ENCODE measurements at places on chromosomes 2 and 18.
A peak's percentile ranks its signal among the peaks of the same experiment; 100 is the strongest.

DNA sequence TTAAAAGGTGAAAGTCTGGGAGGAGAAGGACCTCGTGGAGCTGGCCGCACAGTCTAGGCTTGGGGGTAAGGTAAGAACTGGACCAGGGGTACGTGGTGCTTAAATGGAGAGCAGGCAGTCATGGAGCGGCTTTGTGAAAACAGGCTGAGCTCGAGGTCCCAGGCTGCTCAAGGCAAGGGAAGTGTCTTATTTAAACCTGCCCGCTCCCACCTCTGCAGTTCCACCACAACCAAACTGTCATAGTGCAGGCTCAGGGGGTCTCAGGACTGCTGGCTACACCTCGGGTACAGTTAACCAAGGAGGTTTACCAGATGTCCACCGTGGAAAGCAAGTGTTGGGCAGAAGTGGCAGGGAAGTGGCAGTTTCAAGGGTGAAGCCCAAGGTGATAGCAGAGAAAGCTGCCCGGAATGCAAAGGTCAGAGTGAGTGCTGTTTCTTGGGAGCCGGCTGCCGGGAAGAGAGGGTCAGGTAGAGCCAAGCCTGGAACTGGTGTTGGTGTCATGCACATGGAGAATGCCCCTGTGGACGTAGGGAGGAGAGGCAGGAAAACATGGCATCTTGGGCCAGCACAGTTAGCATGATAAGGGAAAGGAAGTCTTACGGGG is 203.3 kb downstream of the GBX2 start:
- no peak for DNase-seq

DNA sequence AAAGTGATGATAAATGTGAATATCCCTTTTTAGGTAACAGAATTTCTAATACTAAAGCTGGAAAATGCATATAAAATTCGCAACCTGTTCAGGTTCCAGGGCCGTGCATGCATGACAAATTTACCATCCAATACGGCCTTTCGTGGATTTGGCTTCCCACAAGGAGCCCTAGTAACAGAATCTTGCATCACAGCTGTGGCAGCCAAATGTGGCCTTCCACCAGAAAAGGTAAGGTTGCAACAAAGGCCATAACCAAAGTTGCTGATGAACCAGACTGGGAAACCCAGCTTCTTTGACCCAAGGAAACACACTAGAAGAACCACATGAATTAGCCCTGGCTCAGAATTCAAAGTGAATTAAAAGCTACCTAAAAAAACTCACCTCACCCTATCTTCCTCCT is 49.6 kb upstream of the BZW1 start:
- DNase-seq, result no peak

- DNase-seq, result no peak
These were observed 130.0 kb downstream of the LPIN1 start for GRCh38 chr2:11876436-11876835.

DNA sequence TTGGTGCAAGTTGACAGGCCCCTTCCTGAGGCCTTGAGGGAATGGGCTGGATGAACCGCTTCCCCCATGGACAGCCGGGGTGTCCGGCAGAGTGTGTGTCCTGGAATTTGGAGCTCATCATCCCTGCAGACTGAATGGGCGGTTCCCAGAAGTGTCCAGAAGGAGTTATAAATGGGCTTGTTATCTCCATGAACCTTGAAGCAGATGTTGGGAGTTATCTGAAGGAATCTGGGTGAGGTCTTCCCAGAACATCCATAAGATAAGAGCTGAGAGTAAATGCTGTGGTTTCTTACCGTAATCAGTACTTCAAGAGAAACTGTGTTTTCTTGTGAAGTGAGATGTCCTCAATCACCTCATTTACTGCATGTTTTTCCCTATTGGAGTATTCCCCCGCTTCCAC is 21.1 kb downstream of the PLB1 start:
- DNase-seq, result no peak

GRCh38 chr2:147182260-147182659 is 662.6 kb upstream of the ACVR2A start:
- DNase-seq, result no peak

- DNase-seq, result no peak
These were observed 38.6 kb upstream of the EPHA4 start for GRCh38 chr2:221610675-221611074.

DNA sequence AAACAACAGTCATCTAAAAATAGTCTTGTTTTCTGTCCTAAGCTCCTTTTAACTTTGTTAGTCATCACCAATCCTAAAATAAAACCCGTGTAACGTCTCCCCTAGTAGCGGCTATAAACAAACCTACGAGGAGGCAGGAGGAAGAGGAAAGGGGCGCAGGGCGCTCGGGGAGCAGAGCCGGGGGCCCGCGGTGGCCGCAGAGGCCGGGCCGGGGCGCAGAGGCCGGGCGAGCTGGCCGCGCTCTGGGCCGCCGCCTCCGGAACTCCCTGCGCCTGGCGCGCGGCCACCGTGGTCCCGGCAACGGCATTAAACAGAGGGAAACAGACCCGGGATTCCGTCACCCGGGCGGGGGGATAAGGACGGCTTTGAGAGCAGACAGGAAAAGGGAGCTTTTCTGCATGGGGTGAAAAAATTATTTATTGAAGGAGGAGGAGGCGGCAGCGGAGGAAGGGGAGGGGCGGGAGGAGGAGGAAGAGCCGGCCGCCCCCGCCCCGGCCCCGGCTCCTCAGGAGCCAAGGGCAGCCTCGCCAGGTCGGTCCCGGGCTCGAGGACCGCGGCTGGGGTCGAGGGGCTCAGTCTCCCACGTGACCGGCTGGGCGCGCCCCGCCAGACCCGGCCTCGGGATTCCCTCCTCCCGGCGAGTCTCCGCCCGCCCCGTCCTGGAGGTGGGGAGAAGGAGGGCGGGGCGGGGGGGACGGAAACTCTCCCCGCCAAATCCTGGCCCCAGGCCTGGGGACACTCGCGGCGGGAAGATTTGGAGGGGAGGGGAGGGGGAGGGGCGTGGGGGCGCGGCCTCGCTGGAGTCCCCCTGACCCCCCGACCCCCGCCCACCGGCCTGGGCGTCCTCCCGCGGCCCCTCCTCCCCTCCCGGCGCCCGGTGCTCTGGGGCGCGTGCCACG is 1.8 kb upstream of the NFATC1 start:
- DNase-seq, result peak; percentile 48

- no peak for DNase-seq
These were observed 97.2 kb downstream of the B3GNT2 start for GRCh38 chr2:62293151-62293489.

DNA sequence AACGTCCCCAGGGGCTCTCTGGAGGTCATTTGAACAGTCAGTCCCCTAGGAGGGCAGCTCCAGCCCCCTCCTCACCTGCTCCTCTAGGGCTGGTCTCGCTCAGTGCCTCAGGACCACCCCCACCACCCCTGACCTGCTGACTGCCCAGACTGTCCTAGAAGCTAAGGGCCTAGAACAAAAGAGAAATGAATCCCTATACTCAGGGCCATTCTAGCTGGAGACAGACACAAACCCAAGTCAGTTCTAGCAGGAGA is 83.0 kb downstream of the HS1BP3 start:
- DNase-seq, result no peak

DNA sequence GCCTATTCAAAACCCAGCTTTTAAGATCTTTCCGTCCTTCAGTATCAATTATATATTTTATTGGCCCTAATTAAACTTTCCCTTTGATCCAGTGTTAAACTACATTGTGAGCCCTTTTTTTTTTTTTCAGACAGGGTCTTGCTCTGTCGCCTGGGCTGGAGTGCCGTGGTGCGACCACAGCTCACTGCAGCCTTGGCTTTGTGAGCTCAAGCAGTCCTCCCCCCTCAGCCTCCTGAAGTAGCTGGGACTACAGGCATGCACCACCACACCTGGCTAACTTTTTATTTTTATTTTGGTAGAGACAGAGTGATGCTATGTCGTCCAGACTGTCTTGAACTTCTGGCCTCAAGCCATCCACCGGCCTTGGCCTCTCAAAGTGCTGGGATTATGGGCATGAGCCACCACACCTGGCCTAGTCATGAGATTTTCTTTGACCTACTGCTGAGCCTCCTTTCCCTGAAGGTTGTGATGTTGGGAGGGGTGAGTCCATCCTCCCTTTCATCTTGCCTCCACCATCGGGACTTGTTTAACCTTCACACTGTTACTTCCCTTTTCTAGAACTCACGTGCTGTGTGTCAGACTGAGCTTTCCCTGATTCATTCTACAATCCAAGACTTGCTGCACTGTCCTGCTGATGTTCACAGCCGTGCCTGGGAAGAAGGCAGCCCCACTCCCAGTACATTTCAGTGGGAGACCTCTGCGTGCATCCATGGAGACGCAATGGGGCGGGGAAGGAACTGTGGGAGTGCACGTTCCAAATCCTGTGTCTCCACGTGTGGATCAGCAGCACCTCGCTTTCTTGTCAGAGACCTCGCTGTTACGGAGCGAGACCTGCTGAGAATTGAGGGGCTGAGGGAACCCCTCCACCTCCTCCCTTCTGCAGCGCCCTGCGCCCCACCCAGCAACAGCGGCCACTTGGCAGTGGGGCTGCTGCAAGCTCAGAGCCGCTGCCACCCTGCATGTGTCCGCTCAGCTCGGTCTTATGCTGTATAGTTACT is 10.8 kb downstream of the OXER1 start:
- DNase-seq, result no peak

- DNase-seq, result peak; percentile 6
These were observed at the start of gene ALK for GRCh38 chr2:29921560-29921915. Gene ALK (minus strand): TSS chr2:29921586. CDS start chr2:29920659, 927 bp downstream.

DNA sequence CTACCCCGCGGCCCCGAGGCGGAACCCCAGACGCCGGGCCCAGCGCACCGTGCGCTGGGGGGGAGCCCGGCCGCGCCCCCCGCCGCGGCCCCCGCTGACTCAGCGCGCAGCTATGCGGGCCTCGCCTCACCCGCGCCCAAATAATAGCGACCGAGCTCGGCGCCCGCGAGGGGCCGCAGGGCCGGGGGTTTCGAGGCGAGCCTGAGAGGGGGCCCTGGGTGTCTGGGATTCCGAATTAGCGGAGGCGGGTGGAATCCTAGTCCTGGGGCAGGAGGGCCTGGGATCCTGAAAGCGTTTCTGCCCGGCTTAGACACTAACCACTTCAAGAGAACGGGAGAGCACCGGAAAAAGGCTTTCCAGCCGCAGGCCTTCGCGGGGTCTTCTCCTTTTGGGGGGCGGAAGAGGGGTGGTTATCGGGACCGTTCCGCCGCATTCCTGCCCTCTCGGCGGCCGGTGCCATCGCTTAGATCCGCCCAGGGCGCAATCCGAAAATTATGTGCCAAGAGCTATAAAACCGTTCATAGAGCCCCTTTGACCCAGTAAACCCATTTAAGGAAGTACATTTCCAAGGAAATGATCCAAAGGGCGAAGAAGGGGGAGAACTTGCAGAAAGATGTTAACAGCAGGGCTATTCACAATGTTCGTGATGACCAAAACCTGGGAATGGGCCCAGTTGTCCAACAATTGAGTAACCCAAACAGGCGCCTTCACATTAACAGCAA is 681 bp upstream of the ROCK2 start:
- DNase-seq, result peak; percentile 93

DNA sequence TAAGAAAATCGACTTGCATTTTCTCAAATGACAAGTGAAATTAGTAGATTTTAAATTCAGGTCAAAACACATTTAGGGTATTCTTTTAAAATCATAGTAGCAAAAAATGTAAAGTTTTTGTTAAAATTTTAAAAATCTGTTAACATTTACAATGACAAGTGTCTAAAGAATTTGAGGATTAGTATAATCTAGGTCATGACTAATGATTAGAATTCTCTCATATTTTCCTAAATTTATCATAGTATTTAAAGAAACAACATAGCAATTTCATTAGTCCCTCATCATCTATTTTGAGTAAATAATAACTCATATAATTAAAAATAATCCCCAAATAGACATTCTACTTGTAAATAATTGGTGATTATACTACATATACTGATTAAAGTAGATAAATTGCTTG is 23.6 kb downstream of the THUMPD2 start:
- no peak for DNase-seq

GRCh38 chr2:198072655-198073054 is 268.3 kb downstream of the PLCL1 start:
- DNase-seq, result no peak

DNA sequence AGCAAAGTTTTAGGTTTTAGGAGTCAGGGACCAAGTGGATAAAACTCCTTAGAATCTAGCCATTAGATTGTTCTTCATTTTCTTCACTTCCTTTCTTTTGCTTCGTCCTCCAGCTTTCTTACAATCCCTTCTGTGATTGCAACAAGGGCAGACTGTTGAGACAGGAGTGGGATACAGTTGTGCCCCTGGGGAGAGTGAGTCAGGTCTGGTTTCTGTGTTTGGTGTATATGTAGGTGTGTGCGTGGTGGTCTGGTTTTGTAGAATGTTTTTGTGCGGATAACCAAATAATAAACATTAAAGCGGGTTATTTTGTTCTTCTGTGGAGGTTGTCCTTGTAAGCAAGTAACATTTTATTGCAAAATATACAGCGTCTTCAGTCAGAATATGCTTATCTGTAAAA is 7.3 kb downstream of the INSIG2 start:
- DNase-seq, result no peak

DNA sequence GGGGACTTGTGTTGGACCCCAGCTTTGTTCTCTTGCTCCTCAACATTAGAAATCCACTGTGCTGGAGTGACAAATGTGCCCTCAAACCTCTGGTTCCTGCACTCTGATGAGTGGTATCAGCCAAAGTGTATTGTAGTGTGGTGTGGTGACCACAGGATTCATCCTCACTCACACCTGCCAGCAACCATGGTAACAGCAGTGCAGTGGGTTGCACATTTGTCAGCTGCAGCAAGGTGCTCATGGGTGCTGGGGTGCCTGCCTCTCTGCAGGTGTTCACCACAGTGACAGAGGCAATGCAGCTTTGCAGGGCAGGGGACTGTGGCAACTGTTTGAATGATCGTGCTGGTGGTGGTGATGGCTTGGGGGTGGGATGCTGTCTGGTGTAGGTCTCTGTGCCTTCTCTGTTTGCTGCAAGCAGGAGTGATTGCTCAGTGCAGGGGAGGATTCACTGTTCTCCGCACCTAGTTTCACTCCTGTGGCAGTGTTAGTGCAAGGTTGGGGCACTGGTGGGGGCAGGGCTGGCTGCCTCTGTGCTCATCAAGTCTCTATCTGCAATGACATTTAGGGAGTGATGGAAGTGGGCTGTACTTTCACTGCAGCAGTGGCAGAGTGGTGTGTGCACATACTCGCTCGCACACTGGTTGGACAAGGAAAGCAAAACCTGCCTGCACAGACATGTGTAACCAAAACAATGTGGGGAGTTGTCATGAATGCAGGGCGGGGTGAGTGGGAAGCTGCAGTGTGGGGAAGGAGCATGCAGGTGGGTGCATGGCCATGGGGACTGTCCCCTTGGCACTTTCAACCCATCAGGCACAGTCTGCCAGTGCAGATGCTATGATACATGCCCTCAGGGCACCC is 301.1 kb downstream of the PIK3C3 start:
- no peak for DNase-seq

- no peak for DNase-seq
These were observed 60.4 kb downstream of the C18orf63 start for GRCh38 chr18:74375999-74376398.

- DNase-seq, result no peak
These were observed 30.1 kb upstream of the ZNF516 start for GRCh38 chr18:76524900-76525698.

GRCh38 chr18:48529796-48530195 is 9.0 kb upstream of the CTIF start:
- DNase-seq, result peak; percentile 84

- DNase-seq, result no peak
These were observed 375.8 kb upstream of the LYPD1 start for GRCh38 chr2:133045787-133046186.
